ENCODE measurements at places on chromosomes 7 and 10.

DNA sequence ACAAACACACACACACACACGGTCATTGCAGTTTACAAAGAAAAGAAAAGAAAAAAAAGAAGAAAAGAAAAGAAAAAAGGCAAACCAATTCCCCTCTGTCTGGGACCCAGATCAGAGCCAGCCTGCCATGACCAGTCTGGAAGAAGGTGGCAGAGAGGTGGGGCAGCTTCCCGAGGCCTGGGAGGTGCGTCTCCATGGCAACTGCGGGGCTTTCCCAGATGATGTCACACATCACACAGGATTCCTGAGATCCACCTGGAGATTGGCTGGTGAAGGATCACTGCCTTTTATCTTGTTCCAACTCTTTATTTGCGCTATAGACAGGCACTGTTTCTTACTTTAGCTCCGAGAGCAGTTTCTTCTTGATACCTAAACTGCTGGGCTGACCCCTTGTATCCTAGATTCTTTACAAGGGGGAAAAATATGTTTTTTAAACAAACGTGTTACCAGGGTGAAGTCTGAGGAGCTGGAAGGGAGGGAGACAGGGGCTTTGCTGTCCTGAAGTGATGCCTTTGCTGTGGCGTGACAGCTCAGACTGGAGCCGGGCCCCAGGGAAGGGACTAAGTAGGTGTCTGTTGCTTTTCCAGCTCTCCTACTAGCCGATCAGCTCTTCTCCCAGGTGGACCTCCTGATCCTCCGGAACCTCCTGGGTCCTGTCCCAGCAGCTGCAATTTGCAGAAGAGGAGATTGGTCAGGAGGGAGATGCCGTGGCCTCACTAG is 298.5 kb downstream of the KLF6 start:
- DNase-seq, result no peak

DNA sequence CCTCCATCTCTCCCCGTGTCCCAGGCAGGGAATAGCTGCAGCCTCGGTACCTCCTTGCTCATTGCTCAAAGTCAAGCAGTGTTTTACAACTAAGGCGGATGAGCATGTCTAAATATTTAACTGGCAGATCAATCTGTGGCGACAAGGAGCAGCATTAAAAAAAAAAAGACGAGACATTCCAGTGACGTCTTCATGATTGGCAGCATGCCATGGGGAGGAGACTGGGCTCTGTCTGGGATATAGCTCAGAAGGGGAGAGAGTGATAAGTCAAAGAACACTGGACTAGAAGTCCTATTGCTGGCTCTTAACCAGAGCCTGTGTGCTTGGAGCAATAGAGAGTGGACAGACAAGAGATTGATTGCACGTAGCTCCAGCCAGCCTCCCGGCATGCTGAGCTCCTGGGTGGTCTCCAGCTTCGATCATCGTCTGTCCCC is 287.5 kb upstream of the PODXL start:
- DNase-seq, result no peak

- no peak for DNase-seq
Observed at GRCh38 chr7:117319181-117319580, 3.7 kb downstream of the WNT2 start.

- no peak for DNase-seq
Observed at GRCh38 chr7:101690061-101690460, 61.0 kb upstream of the MYL10 start.

DNA sequence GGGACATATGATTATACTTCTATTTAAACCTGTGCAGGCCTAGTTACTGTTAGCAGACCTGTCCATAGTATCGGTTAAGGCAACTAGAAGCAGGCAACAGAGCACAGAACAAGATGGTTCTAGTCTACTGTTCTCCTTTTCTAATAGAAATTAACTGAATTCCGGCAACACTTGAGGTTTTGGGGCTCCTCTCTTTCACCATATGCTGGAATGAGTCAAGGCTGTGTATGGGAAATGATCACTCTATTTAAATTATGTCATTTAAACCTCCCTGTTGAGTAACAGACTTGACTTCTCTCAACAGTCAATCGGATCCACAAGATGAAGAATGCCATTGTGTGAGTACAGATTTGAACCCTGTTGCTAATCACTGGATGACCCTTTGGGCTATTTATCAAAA is 6.2 kb upstream of the OTUD1 start:
- DNase-seq, result no peak
